Nephron progenitor cell (in vitro differentiated cells): ENCODE measurements at places on chromosomes 16 and 17.

- DNase-seq, result no peak
These were observed 1.3 kb downstream of the HGS start for GRCh38 chr17:81685108-81685507.

DNA sequence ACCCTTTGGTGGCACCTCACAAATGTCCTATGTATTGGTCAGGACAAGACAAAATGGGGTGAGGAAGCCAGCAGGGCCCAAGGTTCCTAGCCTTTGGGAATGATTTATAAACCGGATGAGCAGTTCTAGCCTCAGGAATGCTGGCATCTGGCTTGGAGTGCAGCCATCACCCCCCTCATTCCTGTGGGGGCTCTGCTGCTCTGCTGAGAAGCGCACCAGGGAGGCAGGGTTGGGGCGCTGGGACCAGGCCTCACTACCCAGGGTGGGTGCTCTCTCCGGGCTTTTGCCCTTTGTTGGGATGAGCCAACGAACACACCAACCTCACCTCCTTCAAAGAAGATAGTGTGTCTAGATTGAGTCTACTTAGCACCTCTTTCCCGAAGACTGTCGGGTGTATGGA lies 39.2 kb downstream of the TMEM11 start:
- no peak for DNase-seq

- DNase-seq, result no peak
These were observed 62.5 kb downstream of the CACNG3 start for GRCh38 chr16:24318680-24319079.

DNA sequence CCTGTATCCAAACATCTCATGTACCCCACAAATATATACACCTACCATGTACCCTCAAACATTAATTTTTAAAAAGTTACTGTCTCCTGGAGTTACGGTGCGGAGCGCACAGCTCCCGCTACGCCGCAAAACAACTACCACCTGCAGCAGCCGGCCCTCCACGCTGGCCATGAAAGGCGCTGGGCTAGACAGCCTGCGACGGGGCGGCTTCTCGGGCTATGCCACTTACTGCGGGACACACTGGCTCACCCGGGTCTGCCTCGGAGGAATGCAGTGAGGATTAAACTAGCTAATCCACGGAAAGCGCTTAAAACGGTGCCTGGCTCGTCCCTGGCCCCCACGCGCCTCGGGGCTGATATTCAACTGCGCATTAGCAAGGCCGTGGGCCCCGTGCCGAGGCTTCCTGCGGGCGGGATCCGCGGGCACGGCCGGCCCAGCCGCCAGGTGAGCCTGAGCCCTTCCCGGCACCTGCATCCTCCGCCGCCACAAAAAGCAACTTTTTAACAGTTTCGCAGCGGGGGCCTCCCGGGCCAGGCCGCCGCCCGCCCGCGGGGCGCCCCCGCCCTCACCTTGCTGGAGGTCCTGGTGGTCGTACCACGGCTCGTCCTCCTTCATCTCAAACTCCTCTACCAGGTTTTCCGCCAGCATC lies 633 bp downstream of the CDR2 start:
- peak; percentile 50 for DNase-seq

GRCh38 chr17:64306850-64307463 lies 43.9 kb upstream of the TEX2 start:
- peak; percentile 65 for DNase-seq

- no peak for DNase-seq
These were observed 172.5 kb downstream of the PRKCA start for GRCh38 chr17:66474806-66475497.

- DNase-seq, result no peak
These were observed 540.1 kb upstream of the C16orf82 start for GRCh38 chr16:26526633-26527032.

DNA sequence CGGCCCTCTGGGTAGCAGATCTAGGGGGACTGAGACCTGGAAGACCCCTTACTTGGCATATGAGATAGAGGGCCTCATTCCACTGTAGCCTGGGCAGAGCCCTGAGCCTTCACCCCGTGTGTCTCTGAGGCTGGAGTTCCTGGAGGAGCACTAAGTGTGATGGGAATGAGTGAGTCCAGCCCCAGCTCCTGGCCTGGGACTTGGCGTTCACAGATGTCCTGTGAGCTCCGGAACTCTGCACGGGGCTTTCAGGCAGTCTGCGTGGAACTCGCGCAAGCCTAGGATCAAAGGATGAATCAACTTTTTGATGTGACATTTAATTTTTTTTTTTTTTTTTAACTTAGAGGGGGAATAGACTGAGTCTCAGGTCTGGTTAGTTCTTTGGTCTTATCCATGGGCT lies 1.8 kb downstream of the NKD1 start:
- DNase-seq, result no peak

GRCh38 chr16:19874026-19874425 lies 10.6 kb downstream of the GPRC5B start:
- DNase-seq, result no peak

DNA sequence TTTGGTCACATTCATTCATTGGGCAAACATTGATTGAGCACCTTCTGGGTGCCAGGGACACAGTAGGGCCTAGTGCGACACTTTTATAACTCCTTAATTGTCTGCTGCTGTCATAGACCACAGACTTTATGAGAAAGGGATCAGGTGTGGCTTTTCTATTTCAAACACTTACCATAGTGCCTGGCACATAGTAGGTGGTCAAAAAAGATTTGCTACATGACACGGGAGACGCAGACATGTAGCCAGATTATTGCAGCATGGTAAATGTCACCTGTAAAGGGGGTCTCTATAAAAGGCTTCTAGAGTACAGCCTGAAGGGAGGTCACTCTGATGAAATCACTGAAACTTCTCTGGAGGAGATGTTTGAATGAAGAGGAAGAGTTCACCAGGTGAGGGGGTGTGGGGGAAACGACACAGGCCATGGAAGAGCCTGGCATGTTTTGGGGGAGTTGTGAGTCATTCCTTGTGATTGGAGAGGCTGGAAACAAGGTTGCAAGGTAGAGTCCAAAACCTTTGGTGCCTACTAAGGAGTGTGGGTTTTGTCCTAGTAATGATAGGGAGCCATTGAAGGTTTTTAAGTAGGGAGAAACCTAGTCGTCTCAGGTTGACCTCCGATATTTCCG lies 1.6 kb downstream of the RSAD1 start:
- no peak for DNase-seq

DNA sequence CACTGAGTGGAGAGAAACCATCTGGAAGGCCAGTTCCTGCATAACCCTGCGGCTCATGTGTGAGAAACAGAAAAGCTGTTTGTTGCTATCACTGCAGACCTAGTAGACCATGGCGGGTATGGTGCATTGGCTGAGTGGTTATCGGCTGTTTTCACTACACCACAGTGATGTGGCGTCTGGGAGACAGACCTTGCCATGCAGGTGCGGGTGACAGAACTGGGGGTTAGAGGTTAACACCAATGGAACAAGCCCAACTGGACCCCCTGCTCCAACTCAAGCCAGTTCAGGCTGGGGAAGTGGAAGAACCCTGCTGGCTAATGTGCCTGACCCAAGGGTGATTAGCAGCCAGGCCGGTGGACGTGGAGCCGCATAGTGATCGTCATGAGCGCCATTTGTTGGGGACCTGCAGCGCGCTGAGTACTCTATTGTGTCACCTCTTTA lies 91.9 kb downstream of the IRF8 start:
- DNase-seq, result no peak
